Stimulated activated CD4-positive, alpha-beta T cell treated with anti-CD3 and anti-CD28 coated beads, Interleukin-1b, Interleukin-23, amount 100 ng/mL, for 4 hours (primary cell): ENCODE measurements at places on chromosomes 7 and 10.

DNA sequence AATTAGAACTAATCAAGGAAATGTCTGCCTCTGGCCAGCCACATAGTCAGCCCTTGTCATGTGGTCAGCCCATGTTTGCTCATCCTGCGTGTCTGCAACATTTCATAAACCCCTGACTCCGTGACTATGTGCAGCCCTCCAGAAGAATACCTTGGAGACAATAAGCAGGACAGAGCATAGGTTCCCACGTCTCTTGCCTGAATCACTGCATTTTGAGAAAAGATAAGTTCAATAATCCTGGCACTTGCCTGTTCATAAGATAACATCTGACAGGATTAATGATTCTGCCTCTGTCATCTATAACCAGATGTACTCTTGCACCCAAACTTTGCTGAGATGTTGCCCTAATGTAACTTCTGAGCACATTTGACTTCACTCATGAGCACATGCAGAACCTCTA is 78.4 kb downstream of the AKR1D1 start:
- DNase-seq = no peak

DNA sequence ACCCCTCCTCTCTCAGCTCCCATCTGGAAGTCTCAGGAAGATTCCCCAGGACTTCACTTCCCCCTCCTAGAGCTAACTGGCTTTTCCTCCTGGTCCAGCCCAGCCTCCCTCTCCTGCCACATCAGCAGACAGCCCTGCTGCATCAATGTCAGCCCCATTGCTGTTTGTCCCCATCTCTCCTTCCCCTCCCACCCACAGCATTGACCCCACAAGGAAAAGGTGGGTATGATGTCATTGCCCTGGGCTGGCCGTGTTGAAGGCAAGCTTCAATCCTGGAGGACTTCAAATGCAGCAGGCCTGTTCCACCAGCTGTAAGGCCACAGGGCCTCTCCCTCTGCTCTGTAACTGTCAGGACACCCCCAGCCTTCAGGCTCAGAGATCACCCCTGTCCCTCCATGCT is 66.5 kb downstream of the C10orf105 start:
- no peak for DNase-seq

GRCh38 chr7:44534087-44534486 is 7.0 kb downstream of the NPC1L1 start:
- no peak for DNase-seq

DNA sequence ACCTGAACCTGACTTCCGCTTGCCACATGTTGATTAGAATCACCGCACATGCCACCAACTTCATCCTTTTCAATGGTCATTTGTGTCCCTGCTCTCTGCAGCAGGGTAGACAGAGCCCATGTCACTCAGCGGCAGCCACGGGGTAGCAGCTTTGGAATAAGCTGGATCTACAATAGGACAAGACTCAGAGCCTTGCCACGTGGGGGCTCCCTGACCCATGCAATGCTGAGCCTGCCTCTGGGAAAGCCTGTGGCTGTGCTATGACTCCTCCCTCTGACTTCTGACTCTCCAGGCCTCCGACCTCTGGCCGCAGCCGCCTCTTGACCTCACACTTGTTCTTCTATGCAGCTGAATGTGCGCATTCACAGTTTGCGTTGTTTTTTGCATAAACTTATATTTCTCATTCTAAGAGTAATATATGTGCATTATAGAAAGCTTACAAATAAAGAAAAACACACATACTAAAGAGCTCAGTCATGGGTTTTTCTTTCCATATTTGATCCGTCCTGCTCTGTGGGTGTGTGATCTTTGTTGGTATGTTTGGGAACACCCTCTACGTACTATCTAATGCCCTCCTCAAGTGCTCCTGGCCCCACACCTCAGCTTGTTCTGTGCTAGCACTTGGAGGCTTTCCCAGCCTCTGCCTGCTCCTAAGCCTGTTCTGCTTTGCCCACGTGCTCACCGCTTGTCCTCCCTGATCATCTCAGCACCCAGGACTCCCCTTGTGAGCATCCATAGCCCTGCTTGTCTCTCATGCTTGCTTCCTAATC is 198.0 kb upstream of the MKI67 start:
- no peak for DNase-seq

GRCh38 chr7:84091318-84091717 is 103.3 kb downstream of the SEMA3A start:
- no peak for DNase-seq

DNA sequence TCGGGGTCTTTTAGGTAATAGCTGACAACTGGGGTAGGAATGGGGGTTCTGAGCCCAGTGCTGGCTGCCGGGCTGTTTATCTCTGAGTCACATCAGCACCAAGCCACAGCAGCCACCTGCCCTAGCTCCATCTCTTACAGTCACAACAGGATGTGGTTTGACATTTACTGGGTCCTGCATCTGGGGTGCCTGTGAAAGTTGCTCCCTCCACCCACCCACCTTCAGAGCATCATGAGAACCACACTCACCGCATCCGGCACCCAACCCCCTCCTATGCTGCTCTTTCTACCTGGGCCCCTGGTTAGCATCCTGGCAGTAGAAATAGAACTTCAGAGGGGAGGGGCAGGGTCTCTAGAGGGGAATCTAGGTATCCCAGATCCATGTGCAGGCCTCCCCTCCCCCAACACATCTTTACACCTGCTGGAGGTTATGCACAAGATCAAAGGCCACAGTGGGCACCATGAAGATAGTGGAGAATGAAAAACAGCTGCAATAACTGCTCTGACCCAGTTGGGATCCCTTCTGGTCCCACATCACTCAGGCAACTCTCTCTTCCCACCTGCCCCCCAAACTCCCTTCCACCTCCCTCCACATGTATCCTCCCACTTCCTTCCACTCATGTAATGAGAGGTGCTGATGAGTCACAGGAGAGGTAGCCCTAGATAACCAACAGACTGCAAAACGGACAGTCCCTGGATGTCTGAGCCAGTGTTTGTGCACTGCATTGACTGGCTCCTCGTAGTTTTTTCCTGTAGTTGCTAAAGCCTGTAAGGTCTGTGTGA is 38.2 kb downstream of the PRSS2 start:
- peak; percentile 79 for DNase-seq

GRCh38 chr7:92661651-92662050 is 71.5 kb upstream of the FAM133B start:
- DNase-seq = no peak

GRCh38 chr7:1311406-1312135 is 78.9 kb downstream of the UNCX start:
- no peak for DNase-seq

GRCh38 chr7:125256446-125256845 is 326.8 kb upstream of the POT1 start:
- DNase-seq = no peak

- DNase-seq = no peak
Observed at GRCh38 chr7:28685242-28685643, 272.9 kb downstream of the TRIL start.

- DNase-seq = no peak
Observed at GRCh38 chr7:108181073-108181985, 51.2 kb upstream of the LAMB4 start.

DNA sequence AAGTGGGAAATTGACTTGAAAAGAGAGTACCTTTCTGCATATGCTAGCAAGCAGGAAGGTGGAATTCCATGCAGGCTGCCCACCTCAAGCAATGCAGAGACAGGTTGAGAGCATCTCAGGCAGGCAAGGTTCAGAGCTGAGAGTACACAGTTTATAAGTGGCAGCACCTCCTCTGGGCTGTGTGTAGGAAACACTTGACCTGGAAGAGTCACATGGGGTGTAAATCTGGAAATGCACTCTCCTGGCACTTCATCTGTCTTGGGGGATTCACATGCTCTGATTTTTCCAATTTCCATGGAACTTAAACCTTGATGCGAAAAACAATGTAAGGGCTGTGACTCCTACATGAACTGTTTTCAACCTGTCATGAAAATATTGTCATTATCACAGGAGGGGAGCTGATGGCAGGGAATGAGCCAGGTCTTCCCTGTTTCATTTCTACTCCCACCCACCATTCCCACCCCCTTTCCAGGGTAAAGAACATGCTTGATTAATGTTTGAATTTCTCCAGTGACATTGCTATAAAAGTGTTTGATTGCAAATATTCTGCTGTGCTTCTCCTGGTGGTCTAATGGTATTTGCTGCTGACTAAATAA is 328.3 kb downstream of the BICC1 start:
- DNase-seq = no peak

DNA sequence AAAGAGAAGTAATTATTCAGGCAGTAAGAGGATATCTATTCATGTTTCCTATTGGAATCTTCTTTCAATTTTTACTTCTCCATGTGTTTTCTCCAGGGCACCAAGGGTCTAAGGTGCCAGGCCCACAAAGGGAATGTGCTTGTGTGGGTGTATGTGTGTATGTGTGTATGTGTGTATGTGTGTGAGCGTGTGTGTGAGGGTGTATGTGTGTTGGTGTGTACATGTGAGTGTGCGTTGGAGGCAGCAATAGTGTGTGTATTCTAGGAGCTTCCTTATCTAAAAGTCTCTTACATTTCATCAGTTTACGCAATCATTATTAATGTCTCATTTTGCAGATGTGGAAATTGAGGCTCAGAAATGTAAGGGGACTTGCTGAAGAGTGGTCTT is 28.3 kb downstream of the RAMP3 start:
- DNase-seq = no peak

- no peak for DNase-seq
Observed at GRCh38 chr10:75350791-75351190, 50.8 kb downstream of the ZNF503 start.

- DNase-seq = no peak
Observed at GRCh38 chr7:106597014-106597413, 63.9 kb downstream of the CCDC71L start.

DNA sequence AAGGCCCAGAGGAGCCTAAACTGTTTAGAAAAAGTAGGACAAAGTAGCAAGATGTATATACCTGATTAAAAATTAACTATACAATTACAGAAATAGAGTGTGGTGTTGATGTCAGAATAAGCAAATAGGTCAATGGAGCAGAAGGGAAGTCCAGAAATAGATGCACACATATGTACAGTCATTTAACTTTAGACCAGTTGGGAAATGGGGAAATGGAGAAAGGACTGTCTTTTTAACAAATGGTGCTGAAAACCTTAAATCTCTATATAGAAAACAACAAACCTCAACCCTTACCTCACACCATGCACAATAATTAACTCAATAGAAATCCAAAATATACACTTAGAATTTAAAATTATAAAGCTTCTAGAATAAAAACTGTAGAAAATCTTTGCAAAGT is 72.2 kb downstream of the CH25H start:
- DNase-seq = no peak

- DNase-seq = no peak
Observed at GRCh38 chr10:33494694-33495265, 160.3 kb upstream of the NRP1 start.

GRCh38 chr10:104336821-104337467 is 1.3 kb downstream of the ITPRIP start:
- DNase-seq = no peak
